Activated T-cell treated with anti-CD3 and anti-CD28 coated beads for 48 hours (primary cell): ENCODE measurements at places on chromosomes 2 and 18.

DNA sequence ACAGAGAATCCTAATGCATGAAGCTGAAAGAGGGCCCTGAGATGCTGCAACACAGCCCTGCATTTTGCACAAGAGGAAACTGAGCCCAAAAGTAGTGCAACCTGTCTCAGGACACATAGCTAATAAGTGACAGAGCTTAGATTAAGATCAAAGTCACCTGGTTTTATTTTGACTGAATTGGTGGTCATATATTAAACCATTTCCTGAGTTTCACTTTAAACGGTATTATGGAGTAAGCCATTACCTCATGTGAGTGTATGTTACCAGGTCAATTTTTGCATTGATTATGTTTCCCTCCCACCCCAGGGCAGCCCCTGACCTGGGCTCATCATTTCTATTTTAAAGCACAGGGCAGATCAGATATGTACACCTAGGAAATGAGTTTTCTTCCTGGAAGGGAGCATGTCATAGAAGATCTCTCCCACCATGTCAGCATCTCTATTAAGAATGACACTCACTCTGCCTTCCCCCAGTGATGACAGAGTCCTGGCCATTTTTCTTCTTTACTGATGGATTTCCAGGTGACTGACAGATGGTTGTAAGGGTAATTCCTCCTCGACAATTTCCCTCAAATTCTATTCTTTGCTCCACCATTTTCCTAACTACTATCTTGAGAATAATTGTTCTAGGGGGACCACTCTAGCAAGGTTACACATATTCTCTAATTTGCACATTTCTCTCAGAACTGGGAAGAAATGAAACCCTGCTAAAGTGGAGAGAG is 441.3 kb upstream of the SLC14A2 start:
- DNase-seq: no peak

- no peak for DNase-seq
Measured at GRCh38 chr2:150985741-150986140, 275.9 kb downstream of the RBM43 start.

DNA sequence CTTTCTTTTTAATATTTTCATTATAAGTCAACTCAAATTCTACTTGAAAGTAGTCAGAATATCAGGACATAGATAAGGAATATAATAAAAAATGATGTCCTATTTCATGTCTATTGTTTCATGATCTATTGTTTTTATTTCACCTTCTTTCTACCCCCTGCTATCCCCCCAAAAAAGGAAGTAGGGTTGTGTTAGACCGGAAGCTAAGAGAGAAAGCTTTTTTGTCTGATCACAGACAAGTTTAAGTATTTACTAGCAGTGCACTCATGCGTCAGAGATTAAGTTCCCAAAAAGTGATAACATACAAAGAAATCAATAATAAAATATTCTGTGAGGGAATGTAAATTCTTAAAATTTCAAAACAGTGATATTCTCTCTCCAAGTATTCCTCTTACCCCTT is 447.1 kb upstream of the CNTNAP5 start:
- DNase-seq: no peak

- DNase-seq: no peak
Measured at GRCh38 chr2:20349513-20349921, 1.1 kb downstream of the PUM2 start.

GRCh38 chr2:20608666-20609348 is 42.1 kb downstream of the HS1BP3 start:
- no peak for DNase-seq

DNA sequence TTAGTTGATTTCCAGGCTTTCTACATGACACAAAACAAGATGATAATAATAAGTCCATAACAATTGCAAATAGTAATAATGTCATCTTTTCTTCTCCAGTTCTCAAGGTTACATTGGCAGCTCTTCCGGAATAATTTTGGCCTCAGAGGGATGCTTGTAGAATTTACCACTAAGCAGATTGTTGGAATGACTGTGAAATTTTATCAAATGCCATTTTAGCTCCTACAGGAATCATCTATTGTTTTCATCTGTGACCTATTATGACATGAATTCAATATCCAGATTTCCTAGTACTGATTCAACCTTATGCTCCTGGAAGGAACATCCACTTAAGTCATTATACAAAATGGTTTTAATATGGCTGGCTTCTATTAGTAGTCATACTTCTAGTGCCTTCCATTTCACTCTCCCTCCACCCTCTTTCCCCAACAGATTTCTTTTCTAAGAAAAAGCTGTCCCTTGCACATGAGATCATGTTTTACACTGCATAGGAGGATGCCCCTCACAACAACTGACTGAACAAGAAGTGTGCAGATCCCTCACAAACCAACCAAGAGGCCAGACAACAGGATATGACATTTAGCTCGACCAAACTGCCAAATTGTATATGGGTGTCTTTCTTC is 200.0 kb downstream of the DNER start:
- no peak for DNase-seq

DNA sequence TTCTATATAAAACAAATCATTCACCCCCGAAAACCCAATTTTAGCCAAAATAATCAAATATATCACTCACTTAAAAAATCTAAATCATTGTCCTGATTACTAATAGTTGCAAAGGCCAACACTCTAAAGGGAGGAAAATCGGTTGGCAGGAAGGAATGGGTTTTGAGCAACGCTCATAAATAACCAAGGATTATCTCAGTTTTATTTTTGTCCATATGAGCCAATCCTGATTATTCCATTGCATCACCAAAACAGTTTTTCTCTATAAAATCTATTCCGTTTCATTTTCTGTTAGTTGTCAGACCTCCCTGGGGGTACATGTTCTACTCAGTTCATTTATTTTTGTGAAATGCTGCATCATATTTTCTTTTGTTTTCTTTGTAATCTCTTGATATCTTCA is 174.1 kb downstream of the LRATD1 start:
- DNase-seq: no peak

- DNase-seq: no peak
Measured at GRCh38 chr2:191835539-191836350, 11.1 kb downstream of the CAVIN2 start.

- peak; percentile 15 for DNase-seq
Measured at GRCh38 chr2:218074031-218074430, 5.0 kb downstream of the RUFY4 start.

- DNase-seq: no peak
Measured at GRCh38 chr18:70234667-70235459, 29.4 kb upstream of the RTTN start.

DNA sequence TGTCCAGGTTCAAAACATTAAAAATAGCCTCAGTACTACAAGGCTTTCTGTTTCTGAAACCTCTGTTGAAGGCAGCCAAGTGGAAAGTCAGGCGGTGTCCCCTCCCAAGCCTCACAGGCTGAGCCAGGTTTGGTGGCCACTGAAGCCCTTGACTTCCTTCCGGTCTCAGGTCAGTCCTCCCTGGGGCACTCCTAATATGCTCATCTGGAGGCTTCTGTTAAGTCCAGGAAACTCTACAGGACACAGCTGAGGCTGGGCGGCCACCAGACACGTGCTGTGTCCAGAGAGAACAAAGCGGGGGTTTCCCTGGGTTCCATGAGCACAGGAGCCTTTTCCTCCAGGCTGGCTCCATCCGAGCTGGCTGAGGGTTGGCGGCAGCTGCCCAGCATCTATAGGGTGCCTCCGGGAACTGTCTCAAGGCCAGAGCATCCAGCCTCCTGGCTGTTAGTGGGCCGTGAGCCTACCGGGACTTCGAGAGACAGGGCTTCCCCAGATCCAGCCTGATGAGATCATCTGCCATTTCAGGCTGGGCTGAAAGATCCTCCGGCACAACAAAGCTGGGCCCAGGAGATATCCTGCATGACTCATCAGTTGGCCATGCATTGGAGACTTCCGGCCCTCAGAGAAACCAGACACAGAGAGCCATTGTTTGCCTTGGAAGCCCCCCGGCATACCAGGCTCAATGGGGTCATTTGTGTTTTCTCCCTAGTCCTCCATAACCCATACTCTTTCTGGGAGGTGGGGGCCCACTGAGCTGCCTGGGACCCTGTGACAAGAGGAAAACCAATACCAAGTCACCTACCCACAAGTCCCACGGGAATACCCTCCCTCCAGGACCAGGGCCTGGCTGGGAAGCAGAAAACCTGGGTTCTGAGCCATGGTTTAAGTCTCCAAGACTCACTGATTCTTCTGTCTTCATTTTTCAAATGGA is 71.7 kb downstream of the HS1BP3 start:
- no peak for DNase-seq

DNA sequence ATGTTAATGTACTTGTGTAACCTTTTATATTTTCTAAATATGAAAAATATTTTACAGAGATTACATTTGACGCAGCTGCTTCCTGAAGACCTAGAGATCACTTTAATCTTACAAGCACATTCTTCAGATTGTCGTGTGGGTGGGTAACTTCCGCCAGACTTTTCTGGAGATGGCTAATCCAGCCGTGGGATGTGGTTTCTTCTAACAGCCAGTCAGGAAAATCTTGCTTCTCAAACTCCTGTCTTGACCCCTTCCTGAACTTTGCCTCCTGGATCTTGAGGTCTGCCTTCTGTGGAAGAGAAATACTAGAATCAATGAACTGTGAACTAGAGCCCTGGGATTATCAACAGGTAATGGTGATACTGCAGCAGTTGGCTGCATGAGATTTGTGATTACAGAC is 401.6 kb upstream of the TNP1 start:
- no peak for DNase-seq

- DNase-seq: peak; percentile 8
Measured at GRCh38 chr2:1854729-1855547, 110.6 kb upstream of the PXDN start.

- DNase-seq: no peak
Measured at GRCh38 chr2:144230448-144231085, 289.4 kb downstream of the ZEB2 start.

GRCh38 chr2:144631636-144632035 is 111.7 kb upstream of the ZEB2 start:
- no peak for DNase-seq

GRCh38 chr2:107308835-107309234 is 422.9 kb upstream of the ST6GAL2 start:
- DNase-seq: no peak

DNA sequence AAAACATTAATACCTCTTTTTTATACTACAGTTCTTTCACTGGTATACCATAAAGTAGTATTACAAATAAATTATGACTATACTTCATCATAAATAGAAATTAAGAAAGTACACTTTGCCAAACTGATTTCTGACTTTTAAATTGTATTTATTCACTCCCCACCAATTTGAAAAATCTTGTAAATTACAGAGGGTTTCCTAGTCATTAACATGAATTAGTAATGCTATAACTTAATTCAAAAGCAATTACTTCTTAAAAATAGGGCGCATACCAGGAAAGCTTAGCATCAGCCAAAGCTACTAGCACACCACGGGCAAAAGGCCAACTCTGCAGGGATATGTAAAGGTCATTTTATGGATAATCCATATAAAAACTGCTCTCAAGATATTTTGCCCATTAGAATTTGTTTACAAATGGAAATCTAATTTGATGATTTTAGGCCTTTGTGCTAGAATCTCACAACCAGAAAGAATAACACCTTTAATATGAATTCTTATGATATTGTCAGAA is 142.3 kb downstream of the PIGN start:
- DNase-seq: no peak

- DNase-seq: no peak
Measured at GRCh38 chr2:200411831-200412230, 98.0 kb downstream of the KCTD18 start.

- no peak for DNase-seq
Measured at GRCh38 chr18:34809451-34810072, 99.5 kb downstream of the DTNA start.

DNA sequence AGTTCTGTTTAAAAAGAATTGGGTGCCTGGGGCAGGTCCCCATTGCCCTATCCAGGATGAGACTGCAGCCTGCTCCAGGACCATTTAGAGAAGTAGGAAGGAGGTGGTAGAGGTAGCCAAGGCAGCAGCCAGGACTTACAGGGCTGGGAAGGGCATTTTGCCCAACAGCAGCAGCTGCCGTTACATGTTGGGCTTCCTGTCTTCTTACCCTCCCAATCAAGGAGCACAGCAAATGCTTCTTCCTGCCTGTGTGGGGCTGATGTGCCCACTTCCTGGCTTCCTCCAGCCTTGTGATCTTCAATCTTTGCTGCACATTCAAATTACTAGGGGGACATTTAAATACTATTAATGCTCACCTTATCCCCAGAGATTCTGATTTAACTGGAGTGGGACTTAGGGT is 112.0 kb downstream of the QPCT start:
- no peak for DNase-seq

- peak; percentile 30 for DNase-seq
Measured at GRCh38 chr2:147182260-147182659, 662.6 kb upstream of the ACVR2A start.

DNA sequence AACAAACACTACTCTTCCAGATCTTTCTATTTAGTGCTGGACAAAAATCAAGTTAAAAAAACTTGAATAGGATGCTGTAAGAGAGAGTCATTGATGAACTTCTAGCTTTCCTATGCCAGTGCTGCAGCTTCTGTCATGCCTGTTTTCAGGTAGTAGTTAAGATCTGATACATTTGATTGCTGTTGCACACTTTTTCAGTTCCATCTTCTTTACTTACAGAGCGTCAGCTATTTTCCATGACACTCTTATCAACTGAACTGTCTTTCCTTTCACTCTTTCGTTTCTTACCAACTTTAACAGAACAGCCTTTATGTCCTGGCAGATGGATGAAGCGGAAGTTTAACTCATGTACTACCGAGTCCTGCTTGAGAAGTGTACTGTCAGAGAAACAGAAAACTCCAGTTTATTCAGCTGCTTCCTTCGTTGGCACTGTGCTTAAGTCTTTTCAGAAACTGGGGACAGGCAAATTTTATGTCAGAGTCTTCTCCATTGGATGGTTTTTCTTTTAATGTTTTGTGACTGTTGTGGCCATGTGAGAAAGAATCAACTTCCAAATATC is 145.9 kb upstream of the KLHL14 start:
- DNase-seq: no peak

DNA sequence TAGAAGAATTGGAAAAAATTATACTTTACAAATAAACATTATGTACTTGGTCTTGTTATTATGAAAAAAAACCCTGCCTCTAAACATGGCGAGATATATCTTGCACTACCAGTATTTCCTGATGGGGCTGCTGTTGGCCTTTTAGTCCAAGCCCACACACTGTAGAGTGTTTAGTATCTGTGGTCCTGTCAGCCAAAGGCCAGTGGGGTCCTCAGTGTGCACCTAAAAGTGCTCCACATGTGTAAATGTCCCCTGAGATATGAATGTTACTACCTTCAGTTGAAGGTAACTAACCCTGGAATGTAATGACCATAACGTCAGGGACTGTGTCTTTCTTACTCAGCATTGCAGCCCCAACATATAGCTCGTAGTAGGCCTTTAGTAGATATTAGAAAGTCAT is 71.1 kb upstream of the HK2 start:
- DNase-seq: no peak

DNA sequence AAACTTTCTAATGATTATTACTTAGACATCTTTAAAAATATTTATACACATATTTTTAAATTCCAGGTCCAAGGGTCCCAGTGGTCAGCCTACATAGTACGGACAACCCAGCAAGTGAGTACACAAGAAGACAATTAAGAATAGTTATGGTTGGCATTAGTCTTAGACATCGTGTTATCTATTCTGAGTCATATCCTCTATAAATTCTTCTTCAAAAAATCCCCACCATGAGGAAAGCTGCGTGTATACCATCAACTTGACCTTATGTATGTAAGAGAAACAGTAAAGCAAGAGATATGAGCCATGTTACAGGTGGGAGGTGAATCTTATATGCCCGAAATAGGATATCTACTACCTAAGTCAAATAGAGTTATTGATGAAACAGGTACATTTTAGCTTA is 1339.8 kb downstream of the DPP10 start:
- DNase-seq: no peak

- DNase-seq: no peak
Measured at GRCh38 chr2:74439373-74439772, 2.4 kb downstream of the RTKN start.

GRCh38 chr18:39799006-39799405 is 2156.0 kb upstream of the PIK3C3 start:
- DNase-seq: no peak
